HT-29 (cell line): ENCODE measurements at places on chromosomes 7 and 10.
A peak's percentile ranks its signal among the peaks of the same experiment; 100 is the strongest.

GRCh38 chr10:48536156-48536500 is 68.7 kb downstream of the ARHGAP22 start:
- DNase-seq, result no peak

DNA sequence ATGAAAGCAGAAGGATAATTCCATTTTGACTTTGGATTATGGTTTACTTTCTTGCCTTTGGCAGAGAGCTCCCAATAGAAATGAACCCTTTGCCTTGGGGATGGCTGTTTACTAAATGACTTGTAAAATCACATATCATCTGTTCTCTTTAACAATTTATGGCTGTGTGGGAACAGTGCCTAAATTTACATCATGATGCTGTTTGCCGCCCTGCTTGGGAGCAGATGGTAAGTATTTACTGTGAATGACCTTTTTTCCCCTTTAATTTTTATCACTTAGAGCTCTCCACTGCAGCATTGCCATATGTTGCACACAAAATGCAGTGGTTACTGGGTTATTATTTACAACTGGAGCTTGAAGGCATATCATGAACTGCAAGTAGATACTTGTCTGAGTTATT is 13.4 kb downstream of the HEPACAM2 start:
- no peak for DNase-seq

- no peak for DNase-seq
These were observed 33.7 kb downstream of the CYP2C8 start for GRCh38 chr10:95035332-95036295.

- DNase-seq, result no peak
These were observed 875.0 kb downstream of the REEP3 start for GRCh38 chr10:64396105-64396708.

GRCh38 chr7:102095321-102096011 is 191.2 kb upstream of the SH2B2 start:
- no peak for DNase-seq

- DNase-seq, result peak; percentile 46
These were observed 32.3 kb upstream of the ARID5B start for GRCh38 chr10:61869041-61869675.

- DNase-seq, result no peak
These were observed 131.3 kb downstream of the WDR11 start for GRCh38 chr10:120982507-120982906.

DNA sequence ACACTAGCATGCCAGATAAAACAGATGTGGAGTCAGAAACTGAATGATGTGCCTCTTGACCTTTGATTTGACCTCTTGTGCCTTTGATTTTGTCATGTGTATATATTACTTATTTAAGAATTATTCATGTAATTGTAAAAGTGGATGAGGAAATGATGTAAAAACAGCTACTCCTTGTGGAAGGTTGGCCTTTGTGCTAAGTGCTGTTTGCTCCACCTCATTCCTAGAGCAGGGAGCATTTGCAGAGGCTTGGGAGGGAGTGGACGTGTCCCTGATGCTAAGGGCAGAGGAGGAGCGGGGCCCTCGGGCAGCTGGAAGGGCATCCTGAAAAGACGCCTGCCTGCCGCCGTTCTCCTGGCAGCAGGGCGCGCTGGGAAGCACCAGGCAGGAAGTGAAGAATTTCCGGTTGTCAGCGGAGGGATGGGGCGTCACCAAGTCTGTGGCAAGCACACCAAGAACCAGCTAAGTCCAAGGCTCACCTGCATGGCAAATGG is 197.6 kb upstream of the ZNF32 start:
- DNase-seq, result no peak

DNA sequence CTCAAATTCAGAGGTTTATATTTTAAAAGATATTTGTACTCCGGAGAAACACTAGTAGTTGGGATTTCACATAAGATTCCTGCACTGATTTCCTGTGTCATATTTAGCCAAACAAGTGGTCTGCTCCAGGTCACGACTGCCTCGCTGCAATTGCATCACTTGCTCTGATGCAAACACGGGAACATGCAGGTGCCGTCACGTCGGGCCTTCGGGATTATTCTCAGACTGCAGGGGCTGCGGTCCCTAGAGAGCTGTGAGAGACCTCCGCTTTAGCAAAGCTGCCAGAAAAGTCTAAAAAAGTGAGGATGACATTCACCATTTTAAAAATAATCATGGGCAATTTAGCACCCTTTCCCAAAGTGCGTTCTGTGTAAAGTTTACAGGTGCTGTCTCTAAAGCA is 93.5 kb upstream of the DDC start:
- no peak for DNase-seq

GRCh38 chr7:31123321-31123720 is 71.2 kb downstream of the ADCYAP1R1 start:
- DNase-seq, result no peak

DNA sequence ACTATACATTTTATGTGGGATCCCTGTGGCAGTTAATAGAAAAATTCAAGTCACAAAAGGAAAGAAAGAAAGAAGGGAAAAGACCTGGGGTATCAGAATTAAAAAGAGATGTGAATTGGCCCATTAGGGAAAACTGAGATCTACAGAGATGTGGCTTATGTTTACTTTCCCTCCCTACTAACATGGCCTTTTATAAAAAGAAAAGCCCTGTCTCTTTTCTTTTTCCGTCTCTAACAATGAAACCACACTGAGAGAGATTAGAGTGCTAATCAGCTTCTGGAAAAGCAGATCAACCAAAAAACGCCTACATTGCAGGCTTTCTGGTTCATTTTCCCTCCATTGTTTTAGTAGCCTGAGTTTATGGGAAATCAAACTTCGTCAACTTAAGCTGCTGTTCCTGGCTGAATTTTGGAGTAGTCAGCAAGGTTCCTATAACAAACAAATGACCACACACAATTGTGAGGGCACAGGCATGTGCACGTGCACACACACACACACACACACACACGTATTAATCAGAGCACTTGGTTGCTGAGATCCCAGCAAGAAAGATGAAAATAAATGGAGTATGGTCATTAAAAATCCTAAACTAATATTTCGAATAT is 235.1 kb downstream of the SORCS1 start:
- DNase-seq, result no peak

DNA sequence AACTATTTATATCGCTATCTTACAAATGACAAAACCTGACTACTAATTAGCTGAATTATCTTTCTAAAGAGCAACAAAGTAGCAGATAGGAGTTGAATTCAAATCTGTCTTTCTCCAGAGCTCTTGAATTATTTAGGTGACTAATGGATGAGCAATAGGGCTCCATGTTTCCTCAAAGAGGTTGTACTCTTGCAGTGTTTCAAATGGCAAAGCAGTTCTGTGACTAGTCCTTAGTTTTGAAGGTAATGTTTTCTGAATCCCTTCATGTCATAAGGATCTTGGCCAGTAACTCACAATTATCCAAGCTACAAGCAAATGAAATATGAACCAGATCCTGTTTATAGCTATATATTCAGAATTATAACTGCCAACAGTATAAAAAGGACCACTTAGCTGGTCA is 999.7 kb downstream of the NRG3 start:
- DNase-seq, result no peak

GRCh38 chr10:44607116-44607515 is 222.2 kb upstream of the CXCL12 start:
- DNase-seq, result no peak

- no peak for DNase-seq
These were observed 116.2 kb downstream of the AVL9 start for GRCh38 chr7:32611201-32612099.

DNA sequence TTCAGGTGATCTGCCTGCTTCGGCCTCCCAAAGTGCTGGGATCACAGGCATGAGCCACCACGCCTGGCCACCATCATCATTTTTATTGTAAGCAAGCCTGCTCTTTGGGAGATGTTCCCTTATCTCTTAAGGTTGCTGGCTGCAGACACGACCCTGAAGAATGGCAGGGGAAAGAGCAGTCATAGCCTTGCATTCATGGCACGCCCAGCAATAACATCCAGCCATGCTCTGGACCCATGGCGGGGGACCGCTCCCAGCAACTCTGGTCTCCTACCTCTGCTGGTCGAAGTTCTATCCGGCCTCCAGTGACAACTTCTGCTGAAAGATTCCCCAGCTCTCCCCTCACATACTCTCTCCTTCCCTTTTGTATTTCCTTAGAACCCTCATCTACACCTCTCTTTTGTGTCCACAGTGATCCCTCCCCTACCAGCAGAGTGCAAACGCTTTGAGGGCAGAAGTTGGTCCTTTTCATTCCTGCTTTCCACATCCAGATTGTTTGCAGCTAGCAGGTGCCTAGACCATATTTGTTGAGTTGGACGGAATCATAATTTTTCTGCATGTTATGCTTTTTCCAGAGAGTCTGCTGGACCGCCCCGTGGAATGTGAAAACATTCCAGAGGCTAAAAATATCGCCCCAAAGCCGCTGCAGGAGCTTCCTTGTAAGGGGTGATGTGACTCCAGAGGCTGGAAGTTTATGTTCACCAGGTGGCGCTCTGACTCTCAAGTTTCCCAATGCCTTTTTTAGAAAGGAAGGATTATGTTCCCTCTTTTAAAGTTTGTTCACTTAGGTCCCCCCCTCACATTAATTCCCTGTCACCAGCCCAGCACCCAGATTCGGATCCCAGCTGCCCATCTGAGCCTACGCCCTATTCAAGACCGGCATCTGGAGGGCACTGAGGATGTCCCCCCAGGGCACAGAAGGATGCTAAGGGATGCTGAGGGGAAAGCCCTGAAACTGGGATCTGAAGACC is 4.3 kb upstream of the MARVELD1 start:
- peak; percentile 78 for DNase-seq

DNA sequence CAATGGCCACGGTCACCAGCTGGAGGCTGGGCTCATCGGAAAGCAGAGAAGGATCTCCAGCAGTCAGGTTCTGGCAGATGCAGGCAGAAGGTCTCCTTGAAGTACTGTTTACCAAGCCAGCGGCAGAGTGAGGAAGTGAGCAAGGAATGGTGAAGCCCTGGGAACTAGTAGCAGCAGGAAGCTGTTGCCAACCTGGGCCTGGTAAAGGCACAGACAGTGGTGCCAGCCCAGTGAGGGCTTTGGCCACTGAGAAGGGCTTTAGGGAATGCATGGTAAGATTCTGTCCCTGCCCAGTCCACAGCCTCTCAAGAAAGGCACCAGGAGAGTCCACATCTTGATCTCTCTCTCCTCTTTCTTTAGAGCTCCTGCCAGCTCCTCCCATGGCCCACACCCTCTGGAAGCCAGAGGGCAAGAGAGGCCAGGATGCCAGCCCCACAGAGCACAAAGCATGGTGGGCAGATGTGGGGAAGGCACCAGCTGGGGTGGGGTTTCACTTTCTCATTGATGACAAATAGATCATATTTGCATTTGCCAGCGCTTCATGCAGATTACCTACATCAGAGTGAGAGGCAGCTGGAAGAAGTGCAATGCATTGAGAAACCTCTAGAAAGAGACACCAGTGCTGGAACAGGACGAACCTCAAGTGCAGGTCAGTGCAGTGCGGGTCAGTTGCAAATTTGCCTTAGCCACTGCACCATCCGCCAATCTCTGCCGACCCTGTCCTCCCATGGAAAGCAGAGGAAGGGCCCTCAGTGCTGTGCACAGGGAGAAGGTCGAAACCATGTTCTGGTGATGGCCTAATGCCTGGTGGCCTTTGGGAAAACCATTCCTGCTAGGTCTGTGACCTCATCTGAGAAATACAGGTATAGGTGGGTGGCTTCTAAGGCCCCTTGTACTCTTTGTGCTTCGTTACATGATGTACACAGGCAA is 667.8 kb upstream of the MKI67 start:
- DNase-seq, result no peak

- no peak for DNase-seq
These were observed 19.9 kb downstream of the LMTK2 start for GRCh38 chr7:98126311-98127142.

GRCh38 chr7:22676385-22676784 is 50.6 kb upstream of the IL6 start:
- no peak for DNase-seq

GRCh38 chr10:46555713-46556514 is 544 bp downstream of the GPRIN2 start:
- DNase-seq, result no peak

- DNase-seq, result no peak
These were observed 15.1 kb downstream of the ZNF12 start for GRCh38 chr7:6691609-6692106.

- no peak for DNase-seq
These were observed 16.1 kb downstream of the PRF1 start for GRCh38 chr10:70586348-70586930.

- DNase-seq, result no peak
These were observed 60.7 kb downstream of the PDIA4 start for GRCh38 chr7:148967602-148968001.

DNA sequence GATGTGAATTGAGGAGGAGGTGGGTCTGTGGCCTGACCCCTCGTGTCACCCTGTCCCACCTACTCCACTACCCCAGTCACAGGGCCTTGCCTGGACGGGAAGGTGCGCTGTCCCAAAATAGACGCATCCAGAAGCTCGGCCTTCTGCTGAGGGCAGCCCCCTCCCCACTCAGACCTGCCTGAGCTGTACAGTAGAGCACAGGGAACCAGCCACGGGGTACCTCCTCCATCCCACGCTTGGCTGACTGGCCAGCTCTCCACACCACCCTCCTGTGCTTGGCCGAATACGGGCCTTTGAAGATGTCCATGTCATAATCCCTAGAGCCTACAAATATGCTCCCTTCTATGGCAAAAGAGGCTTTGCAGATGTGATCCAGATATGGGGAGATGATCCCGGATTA is 88.3 kb downstream of the CHST15 start:
- DNase-seq, result no peak

- DNase-seq, result no peak
These were observed 224.1 kb downstream of the DNAJB6 start for GRCh38 chr7:157560710-157561522.

- DNase-seq, result no peak
These were observed 139.3 kb upstream of the CDK13 start for GRCh38 chr7:39810710-39811109.

- no peak for DNase-seq
These were observed 10.4 kb downstream of the HDAC9 start for GRCh38 chr7:18505870-18506460.

- no peak for DNase-seq
These were observed 44.4 kb upstream of the ELN start for GRCh38 chr7:73983437-73984164.

DNA sequence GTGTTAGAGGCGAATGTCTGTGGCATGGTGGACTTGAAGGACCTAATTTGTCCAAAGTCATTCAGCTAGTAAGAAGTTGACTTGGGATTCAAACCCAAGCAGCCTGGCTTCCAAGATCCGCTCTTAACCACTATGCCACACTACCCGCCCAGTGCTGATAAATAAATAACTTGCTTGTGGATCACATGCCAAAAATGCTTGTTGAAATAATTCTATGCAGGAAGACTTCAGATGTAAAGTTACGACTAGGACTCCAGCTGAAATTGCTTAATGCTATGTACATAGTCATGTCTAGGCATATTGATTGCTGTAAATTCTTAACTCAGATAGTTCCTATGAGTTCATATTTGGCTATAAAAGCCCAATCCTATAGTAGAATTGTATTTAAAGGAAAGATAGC is 76.0 kb downstream of the PLXDC2 start:
- DNase-seq, result no peak

GRCh38 chr10:48284811-48285210 is 10.3 kb upstream of the FRMPD2 start:
- no peak for DNase-seq

GRCh38 chr10:100653957-100654781 is 91.2 kb upstream of the PAX2 start:
- no peak for DNase-seq
